ENCODE measurements at places on chromosomes 11 and 22.

- no peak for DNase-seq
Measured at GRCh38 chr11:116357784-116358544, 414.8 kb downstream of the BUD13 start.

- DNase-seq, result no peak
Measured at GRCh38 chr11:28835317-28835716, 727.1 kb downstream of the METTL15 start.

- peak; percentile 86 for DNase-seq
Measured at GRCh38 chr11:134068829-134069425, at the start of gene JAM3. Gene JAM3 (plus strand): TSS chr11:134069072. CDS start chr11:134069084, 12 bp downstream.

DNA sequence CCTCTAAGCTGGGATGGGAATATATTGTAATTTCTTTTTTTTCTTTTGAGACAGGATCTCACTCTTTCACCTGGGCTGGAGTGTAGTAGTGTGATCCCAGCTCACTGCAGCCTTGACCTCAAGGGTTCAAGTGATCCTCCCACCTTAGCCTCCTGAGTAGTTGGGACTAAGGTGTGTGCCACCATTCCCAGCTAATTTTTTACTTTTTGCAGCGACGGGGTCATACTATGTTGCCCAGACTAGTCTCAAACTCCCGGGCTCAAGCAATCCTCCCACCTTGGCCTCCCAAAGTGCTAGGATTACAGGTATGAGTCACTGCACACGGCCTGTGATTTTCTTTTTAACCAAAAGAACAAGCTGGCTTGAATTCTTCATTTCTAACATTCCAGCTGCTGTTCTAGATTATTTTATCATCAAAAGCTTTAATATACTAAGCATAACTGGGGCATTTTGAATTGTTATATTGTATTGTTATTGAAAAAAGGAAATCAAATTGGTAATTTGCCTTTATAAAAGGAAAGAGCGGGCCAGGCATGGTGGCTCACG, 26.8 kb upstream of the PPP2R1B start:
- no peak for DNase-seq

- DNase-seq, result no peak
Measured at GRCh38 chr22:42270176-42270509, 310 bp downstream of the TCF20 start.

GRCh38 chr11:3208272-3208671, 10.3 kb downstream of the MRGPRG start:
- DNase-seq, result no peak

DNA sequence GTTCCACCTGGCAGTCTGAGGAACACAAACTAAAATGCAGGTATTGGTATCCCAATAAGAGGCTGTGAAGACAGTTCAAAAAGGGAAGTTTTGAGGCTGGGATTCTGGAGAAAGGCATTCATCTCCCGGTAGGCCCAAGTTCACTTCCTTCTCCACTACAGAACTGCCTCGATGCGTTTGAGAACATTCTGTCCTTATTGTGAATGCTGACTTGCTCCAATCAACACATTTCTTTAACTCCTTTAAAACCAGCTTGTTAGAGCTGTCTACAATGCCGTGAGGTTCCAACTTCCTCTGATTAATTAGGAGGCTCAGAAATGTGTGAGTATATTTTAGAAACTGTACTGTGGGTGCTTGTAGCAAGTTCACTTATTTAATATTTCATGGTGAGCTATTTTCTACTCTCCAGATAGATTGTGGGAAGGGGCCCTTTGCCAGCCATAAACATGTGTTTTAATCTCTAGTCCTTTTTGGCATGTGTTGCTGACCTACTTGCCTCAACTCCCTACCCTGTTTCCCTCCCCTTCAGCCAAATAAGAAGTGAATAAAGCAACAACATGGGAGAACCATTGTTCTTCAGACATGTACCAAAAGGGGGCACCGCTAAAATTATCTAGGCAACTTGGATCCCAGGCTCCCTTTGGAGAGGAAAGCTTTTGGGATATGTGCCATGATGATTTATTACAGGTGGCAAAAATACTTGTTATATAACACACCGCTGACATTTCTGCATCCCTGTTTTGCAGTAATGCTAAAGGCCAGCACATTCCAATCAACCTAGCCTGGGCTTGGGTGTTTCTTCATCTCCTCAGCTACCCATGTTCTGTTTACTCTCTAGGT, 245.6 kb downstream of the BLID start:
- DNase-seq, result no peak

DNA sequence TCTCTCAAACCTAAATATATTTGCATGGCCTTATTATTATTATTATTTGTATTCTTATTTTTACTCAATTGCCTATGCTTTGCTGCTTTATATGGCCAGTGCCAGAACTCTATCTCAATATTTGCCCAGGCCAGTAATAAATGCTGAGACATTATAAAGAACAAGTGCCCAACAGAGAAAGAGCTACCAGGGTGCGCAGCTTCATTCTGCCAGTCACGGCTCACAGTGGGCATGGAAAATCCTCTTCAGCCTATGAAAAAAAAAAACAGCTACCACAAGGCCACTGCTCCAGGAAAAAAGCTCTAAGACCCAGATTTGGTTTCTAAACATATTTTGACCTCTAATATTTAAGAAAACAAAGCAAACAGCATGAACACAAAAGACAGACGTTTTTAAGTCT, 1223.6 kb downstream of the LRRC4C start:
- no peak for DNase-seq

DNA sequence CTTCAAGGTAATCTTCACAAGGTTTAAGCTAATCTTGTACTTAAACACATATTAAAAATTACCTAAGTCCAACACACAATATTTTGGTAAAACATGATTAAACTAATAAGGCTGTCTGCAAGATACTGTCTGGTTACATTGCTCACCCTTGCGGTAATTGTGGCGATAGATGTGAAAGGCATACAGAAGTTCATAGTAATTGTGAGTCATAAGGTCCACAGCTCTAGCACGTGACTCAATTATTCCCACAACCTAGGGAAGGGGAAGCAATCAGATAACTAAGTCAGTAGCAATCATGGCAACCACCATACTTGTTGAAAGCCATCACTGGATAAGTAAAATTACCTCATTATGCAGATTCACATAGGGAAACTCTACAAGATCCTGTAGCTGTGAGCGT, 30.5 kb upstream of the FNBP4 start:
- DNase-seq, result no peak

GRCh38 chr22:24333301-24333700, 62.7 kb downstream of the SPECC1L start:
- no peak for DNase-seq

DNA sequence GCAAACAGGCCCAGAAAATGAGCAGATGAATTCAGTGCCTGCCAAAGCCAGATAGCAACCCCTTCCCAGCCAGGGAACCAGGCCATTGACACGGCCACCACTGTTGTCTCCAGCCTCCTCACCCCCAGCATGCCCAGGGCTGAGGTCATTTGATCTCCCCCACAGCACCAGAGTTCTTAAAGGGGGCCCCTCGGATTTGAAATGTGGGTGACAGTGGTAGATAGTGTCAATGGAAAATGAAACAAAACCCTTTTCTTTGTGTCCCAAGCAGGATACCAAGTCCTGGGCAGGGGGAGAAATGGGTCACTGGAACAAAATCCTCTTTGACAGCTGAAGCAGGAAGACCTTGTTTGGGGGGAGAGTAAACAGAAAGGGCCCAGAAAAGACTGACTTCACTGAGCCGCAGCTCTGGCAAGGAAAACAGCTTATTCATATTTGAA, 14.3 kb upstream of the ACCSL start:
- DNase-seq, result peak; percentile 37

- DNase-seq, result peak; percentile 12
Measured at GRCh38 chr22:50247748-50248147, 2.9 kb upstream of the TUBGCP6 start.

DNA sequence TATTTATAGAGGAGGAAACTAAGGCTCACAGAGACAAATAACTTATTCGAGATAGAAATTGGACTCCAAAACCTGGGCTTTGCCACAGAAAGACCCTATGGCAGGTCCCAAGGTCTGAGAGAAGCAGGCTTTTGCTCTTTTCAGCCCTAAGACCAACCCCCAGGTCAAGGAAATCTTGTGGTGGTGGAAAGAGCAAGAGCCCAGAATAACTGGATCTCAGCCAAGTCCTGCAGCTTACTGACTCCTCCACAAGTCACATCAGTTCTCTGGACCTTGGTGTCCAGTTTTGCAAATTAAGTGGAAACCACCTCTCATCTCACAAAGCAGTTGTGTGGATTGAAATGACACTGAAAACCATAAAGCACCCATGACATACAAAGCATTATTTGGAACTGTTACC, 122.2 kb downstream of the C11orf58 start:
- DNase-seq, result no peak

DNA sequence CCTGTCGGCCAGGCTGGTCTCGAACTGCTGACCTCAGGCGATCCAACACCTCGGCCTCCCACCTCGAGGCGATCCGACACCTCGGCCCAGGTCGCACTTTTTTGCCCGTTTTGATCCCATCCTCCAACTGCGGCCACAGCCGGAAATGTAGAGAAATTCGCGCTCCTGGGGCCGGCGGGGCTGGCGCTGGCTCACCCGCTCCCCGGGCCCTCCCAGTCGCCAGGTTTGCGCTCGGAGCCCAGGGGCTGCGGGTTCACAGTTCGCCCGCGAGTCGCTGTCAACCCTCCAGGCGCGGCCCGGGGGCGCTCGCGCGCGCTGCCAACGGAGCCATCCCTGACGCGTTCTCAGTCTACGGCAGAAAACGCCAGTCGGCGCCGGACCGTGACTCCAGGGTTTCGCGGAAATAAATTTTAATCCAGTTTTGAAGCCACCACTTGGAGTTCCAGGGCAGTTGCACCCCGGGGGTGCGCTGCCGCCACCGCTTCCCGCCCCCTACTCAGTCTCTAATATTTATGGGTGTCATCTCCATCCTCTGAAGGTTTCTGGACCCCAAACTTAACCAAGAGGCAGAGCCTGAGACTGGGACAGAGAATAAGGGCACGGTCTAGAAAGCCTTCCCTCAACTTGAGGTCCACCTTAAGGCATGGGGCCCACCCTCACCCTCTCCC, 1.5 kb upstream of the KLHDC7B start:
- DNase-seq, result no peak

GRCh38 chr11:19952116-19952605, 208.1 kb downstream of the DBX1 start:
- DNase-seq, result no peak

- DNase-seq, result no peak
Measured at GRCh38 chr11:65535102-65535501, 10.2 kb downstream of the SCYL1 start.

GRCh38 chr22:21569459-21570170, 2.1 kb downstream of the UBE2L3 start:
- DNase-seq, result no peak

DNA sequence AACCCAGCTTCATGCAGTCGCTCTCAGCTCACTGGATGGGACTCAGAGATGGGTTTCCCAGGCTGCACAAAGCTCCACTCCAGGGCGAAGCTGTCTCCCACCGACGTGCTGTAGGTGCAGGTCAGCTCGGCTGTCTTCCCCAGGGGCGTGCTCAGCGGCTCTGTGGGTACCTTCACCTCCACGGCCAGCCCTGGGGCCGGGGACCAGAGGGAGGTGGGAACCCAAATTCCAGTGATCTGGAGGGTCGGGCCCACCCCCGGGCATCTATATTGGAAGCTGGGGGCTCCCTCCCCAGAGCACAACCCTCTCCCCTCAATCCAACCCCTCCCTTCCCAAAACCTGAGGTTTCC, 689 bp downstream of the VSIG2 start:
- no peak for DNase-seq

GRCh38 chr11:73962101-73962705, 11.4 kb downstream of the DNAJB13 start:
- DNase-seq, result no peak

DNA sequence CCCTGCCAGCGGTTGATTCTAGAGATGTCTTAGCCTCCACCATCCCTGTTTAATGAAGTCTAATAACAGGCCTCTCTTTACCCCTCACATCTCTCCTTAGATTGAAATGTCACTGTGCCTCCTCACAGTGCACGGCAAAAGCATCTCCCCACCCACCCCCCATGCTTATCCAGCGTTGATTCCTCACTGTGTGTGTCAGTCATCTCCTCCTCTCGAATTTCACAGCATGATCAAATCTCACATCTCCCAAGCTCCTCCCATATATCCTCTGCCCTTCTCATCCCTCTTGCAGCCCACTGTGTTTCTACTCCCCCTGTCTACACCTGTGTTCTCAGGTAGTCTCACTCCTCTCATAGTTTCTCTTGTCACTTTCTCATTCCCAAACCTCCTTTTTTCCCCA, 84.6 kb downstream of the DBX1 start:
- DNase-seq, result no peak

DNA sequence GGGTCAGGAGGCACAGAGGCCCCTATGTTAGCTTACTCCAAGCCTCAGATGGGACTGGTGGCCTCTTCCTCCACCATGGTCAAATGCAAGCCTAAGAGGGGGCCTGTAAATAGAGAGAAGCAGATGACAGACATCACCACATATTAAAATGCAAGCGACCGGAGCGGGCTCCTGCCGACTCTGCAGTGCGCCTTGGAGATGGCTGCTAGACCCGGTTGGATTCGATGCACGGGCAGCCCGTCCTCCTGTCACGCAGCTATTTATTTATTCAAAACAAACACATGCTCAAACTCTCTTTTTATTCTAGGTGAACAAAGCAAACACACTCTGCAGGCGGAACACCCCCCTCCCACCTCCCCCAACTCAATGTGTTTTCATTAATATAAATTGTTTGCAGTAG, 208.0 kb downstream of the DSCAML1 start:
- no peak for DNase-seq

DNA sequence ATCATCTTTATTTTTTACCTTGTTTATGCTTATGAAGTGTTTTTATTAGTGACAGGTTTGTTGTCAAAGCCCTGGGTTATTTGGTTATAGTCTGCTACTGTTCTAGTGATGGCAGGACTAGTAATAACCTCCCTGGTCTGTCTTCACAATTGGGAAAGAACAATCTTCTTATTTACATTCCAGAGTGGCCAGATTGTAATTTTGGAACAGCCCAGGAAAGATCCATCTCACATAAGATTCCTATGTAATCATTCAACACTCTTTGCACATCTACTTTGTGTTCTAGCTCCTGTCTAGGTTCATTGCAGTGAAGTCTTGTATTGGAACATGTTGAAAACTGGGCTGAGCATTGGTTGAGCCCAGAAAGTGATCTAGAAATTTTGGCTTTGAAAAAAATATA, 63.8 kb downstream of the CYB5R2 start:
- DNase-seq, result no peak

GRCh38 chr11:62406034-62406433, 12.8 kb upstream of the SCGB1A1 start:
- DNase-seq, result no peak

GRCh38 chr11:47020793-47021526, 84.4 kb downstream of the CSTPP1 start:
- no peak for DNase-seq

DNA sequence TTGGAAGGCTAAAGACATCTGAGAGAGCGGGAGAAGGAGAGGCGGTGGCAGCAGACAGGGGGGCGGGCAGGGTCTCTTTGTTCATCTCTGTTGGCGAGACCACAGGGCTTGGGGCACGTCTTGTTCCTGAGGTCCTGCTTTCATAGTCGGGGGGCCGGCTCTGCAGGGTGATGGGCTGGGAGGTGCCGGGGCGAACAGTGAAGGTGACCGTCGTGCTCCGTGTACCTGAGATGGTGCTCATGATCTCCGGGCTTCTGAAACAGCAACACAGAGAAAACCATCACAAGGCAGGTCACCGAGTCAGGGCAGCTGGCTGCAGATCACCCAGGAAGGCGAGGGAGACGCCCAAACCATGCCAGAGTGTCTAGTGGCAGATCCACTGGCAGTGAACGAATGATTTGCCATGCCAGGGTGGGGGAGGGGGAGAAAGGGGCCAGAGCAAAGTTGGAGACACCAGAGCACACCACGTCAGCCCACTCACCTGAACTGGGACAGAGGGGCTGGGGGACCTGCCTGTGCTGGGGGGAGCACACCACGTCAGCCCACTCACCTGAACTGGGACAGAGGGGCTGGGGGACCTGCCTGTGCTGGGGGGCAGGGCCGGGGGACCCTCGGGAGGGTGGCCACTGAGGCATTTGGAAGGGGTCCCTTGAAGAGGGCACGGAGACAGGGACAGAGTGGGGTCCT, 75.0 kb downstream of the CTTN start:
- no peak for DNase-seq

Data from hypothalamus (tissue), 51 donors.